ENCODE measurements at places on chromosomes 2 and 18.

DNA sequence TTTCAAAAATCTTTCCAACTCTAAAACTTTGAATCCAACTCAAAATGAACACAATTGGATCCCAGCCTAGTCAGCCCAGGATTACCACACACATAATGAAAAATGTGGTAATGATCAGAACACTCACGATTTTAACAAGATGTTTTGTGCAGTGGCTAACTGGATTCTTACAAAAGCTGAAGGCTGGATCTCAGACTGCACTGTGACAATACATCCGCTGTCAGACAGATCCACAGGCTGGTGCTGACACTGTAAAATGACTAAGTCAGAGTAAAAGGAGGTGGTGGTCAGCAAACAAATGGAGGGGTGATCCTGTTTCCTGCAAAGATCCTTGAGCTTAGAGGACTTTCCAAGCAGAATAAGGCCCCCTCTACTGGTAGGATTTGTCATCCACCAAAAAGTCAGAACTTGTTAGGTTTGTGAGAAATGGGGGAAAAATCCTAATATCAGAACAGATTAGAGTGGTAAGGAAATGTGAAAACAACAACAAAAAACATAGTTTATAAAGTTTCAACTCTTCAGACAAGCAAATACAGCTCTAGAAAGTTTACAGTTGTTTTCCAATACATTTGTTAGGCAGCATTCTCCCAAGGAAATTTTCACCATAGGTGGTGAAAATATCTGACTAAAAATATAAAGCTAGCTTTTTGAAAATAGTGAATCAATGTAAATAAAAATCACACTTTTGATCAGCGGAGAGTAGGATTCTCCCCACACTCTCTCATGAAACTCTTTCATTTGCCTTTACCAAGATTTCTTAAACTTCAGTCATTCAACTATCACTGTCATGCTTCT, 211.9 kb downstream of the AGPS start:
- peak; percentile 21 for DNase-seq

DNA sequence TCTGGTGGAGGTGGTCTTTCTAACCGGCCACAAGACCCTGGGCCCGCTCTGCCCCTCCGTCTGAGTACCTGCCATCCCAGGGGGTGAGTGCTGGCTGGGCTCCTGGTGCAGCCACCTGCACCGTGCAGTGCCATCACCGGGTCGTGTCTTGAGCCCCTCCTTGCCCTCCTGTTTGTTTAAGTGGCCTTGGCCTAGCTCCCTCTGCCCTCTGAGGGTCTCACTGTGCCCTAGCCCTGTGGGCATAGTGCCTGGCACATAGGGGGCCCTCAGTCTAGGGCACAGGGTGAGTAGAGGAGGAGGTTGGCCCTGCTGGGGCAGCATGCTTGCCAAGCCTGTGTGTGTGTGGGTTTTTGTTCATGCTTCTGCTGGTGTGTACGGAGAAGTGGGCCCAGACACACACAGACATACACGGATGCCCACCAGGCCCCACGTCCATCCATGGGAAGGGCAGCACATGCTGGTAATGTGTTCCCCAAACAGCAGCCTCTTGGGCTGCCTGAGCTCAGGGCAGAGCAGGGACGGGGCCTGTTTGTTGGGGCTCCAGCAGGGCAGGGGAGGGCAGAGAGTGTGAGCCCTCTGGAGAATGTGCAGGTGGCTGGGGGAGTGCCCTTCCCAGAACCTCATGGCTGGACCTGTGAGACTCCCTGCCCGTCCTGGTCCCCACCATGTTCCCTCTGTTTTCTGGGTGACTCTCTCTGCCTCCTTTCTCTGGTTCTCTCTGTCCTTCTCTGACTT, 94.6 kb downstream of the GLI2 start:
- DNase-seq, result no peak

- no peak for DNase-seq
Observed at GRCh38 chr18:67232991-67233390, 283.5 kb downstream of the DSEL start.

GRCh38 chr18:5275872-5276271, 19.7 kb downstream of the ZBTB14 start:
- DNase-seq, result no peak

DNA sequence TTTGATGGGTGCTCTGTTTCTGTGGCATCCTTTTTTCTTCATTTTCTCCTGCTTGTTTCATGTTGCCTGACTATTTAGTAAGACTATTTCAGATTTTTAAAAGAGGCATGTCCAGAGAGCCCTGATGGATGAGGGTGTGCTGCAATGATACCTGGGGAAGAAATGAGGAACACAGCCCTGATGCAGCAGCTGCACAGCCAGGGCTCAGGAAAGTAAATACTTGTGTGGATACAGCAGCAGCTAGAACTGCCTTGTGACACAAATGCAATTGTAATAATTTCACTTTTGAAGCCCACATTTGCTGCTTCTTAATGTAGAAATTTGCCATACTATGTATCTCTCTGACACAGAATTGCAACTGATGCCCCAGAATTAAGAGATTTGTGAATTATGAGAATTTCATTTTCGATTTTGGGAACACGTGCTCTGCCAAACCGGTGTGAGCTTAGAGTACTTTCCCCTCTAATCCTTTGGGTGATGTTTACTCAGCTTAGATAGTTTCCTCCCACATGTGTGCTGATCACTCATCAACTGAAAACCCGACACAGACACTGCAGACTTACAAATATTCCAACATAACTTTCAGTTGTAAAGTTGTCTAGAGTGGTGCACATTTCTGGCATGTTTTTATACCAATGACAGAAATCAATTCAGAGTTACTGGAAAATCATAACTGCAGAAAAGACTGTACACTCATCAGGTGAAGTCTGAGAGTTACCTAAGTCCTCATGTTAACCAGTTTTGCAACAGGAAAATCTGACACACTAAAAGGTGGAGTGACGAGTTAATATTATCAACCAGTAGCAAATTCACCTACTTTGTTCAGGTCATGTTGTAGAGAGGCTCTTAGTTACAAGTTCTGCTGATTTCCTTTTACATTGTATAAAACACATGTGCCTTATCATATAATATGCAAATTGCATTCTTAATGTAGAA, 383.4 kb downstream of the CBLN2 start:
- no peak for DNase-seq

DNA sequence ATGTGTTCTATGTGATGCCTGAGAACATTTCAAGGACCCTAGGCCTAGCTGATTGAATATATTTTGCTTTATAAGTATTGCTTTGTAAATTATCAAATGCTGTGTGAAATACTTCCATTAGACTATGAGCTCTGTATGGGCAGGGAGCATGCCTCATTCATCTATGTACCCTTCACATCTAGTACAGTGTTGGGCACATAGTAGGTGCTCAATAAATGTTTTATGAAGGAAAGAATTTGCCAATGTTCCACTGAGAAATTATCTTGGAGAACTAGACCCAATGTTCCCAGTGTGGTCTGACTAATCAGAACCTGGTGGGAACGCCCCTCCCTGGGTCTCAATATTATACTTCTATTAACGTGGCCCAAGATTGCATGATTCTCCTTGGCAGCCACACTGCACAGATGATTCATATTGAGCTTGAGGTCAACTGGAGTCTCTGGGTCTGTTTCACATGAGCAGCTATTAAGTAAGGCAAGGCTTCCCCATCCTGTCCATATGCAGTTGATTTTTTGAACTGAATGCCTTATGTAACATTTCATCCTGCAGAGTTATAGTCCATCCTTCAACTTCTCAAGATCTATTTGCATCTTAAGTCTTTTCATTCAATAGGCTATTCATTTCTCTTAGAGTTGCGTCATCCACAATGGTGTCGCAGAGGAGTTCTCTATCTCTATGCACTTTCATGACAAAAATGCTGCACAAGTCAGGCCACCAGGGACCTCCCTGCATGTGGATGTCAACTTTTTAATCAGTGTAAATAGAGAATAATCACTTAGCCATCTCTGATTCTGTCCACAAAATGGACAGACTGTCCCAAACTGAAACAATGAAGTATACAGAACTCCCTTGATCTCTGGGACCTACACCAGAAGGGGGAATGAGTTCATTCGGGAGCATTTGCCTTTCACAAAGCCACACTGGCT, 257.6 kb downstream of the CYP26B1 start:
- DNase-seq, result no peak

- DNase-seq, result no peak
Observed at GRCh38 chr2:9769171-9770005, 73.9 kb upstream of the TAF1B start.

- DNase-seq, result no peak
Observed at GRCh38 chr2:70201831-70202230, 11.0 kb upstream of the C2orf42 start.

DNA sequence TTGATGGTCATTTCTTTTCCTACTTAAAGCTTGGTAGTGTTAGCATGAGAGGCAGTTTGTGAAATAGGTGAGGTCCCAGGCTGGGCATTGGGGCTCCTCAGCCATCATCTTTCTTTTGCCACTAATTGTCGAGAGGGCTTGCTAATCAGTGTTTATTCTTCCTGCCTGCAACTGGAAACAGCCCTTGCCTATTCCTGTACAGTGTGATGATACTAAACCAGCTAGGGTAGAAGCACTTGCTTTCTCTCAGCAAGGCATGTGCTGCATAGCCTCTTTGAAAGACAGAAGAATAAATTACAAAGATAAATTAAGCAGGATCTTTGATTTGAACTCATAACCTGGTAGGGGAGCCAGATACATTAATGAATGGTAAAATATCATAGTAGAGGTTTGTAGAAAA, 16.6 kb upstream of the GPBAR1 start:
- DNase-seq, result no peak

DNA sequence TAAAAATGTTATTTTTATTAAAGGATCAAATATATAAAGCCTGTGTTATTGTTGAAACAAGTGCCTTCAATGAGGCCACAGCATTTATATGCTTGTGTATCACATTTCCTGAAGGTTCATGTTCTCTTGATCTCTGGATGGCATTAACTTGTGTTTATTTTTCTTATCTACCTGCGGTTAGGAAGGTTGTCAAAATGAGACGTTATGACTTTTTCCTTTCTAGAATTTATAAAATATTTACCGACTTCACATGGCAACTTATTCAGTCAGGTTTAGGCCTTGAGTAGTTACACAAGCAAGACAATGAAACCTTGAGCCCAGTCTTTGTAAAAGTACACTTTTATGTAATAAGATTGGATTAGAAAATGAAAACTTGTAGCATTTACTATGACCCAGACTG, 196.4 kb upstream of the ACVR2A start:
- DNase-seq, result no peak

- DNase-seq, result no peak
Observed at GRCh38 chr2:65922794-65923193, 490.4 kb upstream of the SPRED2 start.

DNA sequence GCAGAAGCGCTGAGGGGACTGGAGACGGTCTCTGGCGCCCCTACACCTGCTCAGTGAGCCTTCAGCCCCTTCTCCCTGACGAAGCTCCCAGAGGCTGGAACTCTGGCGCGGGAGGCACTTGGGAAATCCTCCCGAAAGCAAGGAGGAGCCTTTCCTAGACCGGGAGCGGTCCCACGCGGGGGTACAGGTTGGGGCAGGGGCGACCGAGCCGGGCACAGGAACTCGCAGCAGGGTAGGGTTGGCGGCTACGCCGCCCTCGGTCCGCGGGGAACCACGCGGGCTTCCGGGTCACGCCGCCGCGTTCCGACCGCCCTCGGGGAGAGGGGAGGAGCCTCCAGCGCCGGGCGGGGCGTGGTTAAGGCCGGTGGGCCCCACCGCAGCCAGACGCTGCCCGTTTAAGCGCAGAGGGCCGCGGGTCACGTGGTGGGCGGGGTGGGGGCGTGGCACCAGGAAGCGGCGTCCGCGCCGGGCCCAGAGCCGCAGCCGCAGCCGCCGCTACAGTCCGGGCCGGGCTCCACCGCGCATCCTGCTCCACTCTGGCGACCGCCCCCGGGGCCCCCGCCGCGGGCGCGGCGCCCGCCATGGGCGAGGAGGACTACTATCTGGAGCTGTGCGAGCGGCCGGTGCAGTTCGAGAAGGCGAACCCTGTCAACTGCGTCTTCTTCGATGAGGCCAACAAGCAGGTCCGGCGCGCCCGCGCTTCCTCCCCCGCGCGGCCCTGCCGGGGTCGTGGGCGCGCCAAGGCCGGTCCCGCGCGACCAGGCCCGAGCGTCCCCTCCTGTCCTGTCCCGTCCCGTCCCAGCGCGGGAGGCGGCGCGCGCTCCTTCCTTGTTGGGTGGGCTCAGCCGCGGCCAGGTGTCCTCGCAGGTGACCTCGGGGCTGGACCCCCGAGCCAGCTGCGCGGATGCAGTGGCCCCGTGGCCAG, at the start of gene RMC1:
Gene RMC1 (plus strand): TSS at position 474 of the 925 bp plus-strand sequence. CDS start 108 bp downstream, at position 582.
- peak; percentile 93 for DNase-seq

DNA sequence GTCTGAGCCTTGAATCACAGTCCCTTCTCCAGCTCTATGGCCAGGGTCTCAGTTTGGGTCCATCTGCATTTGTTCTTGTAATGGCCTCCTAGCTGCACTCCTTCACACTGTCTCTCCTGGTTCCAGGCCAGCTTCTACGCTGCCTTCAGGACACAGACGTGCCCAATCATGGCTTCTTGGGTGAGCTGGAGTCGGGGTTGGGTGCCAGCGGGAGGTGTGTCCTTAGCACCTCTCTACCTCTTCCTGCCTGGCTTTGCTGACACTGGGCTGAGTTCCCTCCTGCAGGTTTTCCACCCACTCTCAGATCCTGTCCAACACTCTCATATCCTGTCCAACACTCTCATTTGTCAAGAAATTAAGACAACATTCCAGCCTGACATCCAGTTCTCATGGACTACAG, 9.6 kb downstream of the TRPM8 start:
- DNase-seq, result no peak

- DNase-seq, result no peak
Observed at GRCh38 chr2:16716024-16716423, 50.4 kb upstream of the CYRIA start.

- DNase-seq, result no peak
Observed at GRCh38 chr18:80022613-80023012, 11.6 kb upstream of the RBFA start.

- no peak for DNase-seq
Observed at GRCh38 chr2:241842620-241843211, 16.0 kb downstream of the PDCD1 start.

GRCh38 chr2:81576713-81577112, 1272.2 kb upstream of the LRRTM1 start:
- no peak for DNase-seq

GRCh38 chr2:211486-212184, 52.2 kb downstream of the SH3YL1 start:
- no peak for DNase-seq

DNA sequence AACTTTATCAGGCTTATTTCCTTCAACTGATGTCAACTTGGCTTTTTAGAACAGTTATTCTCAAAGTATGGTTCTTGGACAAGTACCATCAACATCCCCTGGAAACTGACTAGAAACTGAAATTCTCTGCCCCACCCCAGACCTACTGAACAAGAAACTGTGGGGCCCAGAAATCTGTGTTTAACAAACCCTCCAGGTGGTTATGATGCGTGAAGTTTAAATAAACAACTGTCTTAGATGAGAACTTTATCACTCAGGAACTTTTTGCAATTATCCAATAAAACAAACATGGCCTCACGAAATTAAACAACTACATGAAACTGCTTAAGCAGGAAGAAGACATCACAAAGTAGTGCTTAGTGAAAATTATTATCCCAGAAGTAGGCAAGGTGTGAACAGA, 4.4 kb downstream of the HIBCH start:
- no peak for DNase-seq

GRCh38 chr2:47174733-47175361, 19.7 kb upstream of the STPG4 start:
- peak; percentile 38 for DNase-seq

All from T-helper 1 cell (primary cell).